Fibroblast of the aortic adventitia (primary cell): ENCODE measurements at places on chromosomes 3 and 15. TPM values are rescaled to one million over a fixed set of nuclear protein-coding genes. Genes with fewer than 3 reads are reported as not detected.

- DNase-seq, result no peak
Measured at GRCh38 chr15:25912035-25912434, 48.9 kb upstream of the ATP10A start.

Gene CPLX3
- total RNA-seq, result not detected in 2 replicates

Gene TMCC1
- total RNA-seq, result 11.2 and 16.9 TPM in 2 replicates

Gene LRRC28
- 10.4 and 28.0 TPM in 2 replicates for total RNA-seq

DNA sequence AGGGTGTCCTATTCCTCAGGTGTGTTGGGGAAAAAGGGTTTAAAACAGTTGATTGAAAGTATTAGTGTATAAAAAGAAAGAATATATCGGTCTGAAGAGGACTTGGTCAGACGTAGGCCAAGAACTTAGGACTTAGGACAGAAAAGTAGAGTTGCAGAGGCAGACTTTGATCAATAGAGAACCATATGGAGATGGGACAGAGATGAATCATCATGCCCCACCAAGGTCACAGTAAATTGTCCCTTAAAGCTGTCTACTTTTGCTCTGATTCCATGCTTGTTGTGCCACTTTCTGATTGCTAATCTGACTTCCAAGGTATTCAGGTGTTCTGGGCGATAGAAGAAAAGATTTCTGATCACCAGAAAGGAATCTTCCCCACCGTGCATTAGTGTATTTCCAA, 52.9 kb upstream of the ZDHHC23 start:
- DNase-seq, result no peak

Gene VWA5B2
- 0.72 TPM in 1 of 2 replicates, not detected in the other for total RNA-seq

Gene CIB2
- 2.3 and 4.3 TPM in 2 replicates for total RNA-seq

GRCh38 chr3:16886303-16886683, 1.5 kb downstream of the PLCL2 start:
- peak; percentile 59 for DNase-seq

- DNase-seq, result peak; percentile 70
Measured at GRCh38 chr3:23996095-23996524, 51.0 kb downstream of the NR1D2 start.

Gene ZDHHC23
- total RNA-seq, result 3.3 and 7.0 TPM in 2 replicates

DNA sequence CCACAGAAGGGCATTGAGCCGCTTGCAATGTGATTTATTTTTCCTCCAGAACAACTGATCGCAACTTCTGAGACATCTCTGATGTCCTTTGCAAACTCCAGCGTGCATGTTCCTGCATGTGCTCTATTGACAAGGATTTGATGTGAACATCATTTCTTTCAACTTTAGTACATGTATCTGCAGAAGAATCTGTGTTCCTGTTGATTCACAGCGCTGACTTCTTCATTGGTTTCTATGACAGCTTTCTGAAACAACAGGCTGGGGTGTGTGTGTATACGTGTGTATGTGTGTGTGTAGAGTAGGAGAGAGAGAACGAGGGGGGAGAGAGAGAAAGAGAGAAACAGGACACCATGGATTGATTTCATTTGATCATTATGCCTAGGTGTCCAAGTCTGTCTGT, 56.7 kb upstream of the CMTM8 start:
- DNase-seq, result no peak

Gene MEGF11
- total RNA-seq, result 0.36 TPM in 1 of 2 replicates, not detected in the other

GRCh38 chr3:187802928-187803259, 57.6 kb upstream of the BCL6 start:
- DNase-seq, result no peak

- peak; percentile 92 for DNase-seq
Measured at GRCh38 chr3:174440253-174440701, 418.9 kb upstream of the NAALADL2 start.

DNA sequence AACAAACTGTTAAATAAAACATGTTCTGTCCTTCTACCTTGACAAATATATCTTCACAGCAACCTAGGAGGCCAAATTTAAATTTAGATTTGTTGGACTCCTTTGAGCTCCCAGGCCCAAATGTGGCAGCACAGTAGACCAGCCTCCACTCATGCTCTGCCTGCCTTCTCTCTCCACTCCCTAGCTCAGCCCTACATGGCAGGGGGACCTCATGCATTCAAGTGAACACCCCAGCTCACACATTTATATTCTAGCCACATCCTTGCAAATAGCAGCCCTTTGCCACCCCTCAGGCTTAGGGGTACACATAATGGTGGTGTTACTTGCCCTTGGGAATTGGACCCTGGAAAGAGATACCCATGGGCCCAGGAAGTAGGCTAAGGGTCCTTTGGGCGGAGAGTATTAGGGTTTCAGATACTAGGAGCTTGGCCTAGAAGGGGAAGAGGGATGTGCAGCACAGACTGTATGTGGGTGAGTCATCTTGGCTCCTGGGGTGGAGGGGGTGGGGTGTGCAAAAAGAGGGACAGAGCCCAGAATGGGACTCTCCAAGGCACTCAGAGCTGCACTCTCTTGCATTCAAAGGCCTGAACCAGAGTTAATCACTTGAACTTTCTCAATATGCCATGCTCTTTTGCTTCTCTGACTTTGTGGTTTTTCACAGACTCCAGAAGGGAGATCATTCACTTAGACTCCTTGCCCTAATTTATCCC, 268.4 kb upstream of the ROPN1 start:
- DNase-seq, result peak; percentile 84

GRCh38 chr15:35705884-35706585, 160.1 kb upstream of the DPH6 start:
- DNase-seq, result peak; percentile 51

DNA sequence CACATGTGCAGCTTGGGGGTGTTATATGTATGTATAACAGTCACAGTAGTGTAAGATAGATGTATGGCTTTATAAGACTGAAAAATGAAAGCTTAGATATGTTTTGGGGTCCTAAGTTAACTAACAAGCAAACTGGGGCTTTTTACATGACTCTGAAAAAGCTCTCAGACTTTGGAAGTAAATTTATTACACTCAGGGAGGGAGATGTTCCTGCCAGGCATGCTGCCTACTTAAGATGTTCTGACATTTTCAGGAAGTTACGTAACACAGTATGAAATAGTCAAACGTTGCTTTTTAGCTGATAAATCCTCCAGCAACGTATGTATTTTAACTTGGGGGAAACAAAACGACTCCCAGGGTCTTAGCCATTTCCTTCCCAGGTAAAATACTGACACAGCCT, 1.7 kb upstream of the IFT57 start:
- DNase-seq, result peak; percentile 55

GRCh38 chr15:96186105-96186504, 144.4 kb upstream of the NR2F2 start:
- no peak for DNase-seq

DNA sequence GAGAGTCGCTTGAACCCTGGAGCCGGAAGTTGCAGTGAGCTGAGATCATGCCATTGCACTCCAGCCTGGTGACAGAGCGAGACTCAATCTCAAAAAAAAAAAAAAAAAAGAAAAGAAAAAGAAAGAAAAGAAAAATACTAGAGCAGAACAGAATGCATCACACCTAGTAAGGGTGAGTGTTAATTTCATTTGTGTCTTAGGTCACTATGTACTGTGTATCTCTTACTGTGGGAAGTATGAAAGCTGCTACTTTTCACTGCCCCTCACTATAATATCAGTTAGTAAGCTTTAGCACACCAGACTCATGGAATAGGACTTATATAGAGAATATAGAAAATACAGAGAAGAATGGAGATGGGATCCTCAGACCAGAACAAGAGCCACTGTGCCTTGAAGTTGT, 45.9 kb upstream of the RASA2 start:
- no peak for DNase-seq

- DNase-seq, result no peak
Measured at GRCh38 chr3:184832044-184832443, 20.1 kb downstream of the VPS8 start.

Gene CAPN3
- 1.6 and 2.5 TPM in 2 replicates for total RNA-seq

DNA sequence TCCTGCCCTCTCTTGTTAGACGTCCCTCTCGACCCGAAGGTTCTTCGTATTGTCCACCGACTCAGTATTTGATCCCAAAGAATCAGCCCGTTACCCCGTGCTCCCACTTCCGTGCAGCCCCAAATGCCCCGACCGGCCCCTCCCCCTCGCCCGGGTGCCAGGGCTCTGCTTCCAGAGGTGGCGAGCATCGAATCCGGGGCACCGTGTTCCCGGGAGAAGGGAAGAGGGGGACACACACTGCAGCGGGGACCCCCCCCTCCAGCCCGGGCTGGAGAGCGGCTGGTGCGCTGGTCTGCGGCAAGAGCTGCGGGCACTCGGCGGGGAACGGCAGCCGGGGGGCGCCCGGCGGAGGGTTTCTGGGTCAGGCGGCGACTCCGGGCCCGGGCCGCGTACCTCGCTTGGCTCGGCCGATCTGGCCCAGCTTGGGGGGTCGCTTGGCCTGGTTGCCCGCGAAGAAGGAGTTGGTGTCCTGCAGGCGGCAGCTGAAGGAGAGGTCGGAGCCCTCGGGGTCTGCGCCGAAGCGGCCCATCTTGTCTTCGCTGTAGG, 556 bp downstream of the CAMK2N2 start:
- no peak for DNase-seq

GRCh38 chr15:80501476-80501875, 97.3 kb downstream of the ARNT2 start:
- no peak for DNase-seq

DNA sequence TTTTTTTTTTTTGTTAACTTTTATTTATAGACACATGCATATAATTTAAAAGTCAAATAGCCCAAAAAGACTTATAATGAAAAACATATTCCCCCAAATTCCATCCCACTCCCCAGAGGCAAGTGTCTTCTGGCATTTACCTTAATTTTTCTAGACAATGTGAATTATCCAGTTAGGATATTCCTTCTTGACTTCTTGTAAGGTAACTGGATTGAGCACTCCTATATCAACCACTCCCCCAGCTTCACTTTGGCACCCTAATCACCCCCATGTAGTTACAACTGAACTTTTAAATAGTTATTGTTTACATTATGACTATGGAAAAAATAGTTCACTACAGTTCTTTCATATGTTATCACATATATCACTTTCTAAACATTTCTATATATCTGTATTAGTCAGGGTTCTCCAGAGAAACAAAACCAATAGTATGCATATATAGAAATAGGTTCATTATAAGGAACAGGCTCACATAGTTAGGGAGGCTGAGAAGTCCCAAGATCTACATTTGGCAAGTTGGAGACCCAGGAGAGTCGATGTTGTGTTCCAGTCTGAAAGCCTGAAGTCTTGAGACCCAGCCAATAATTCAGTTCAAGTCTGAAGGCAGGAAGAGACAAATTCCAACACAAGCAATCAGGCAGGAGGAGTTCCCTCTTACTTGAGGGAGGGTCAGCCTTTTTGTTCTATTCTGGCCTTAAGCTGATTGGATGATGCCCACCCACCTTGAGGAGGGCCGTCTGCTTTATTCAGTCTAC, 175.8 kb downstream of the THSD4 start:
- DNase-seq, result peak; percentile 60

Gene ULK3
- 15.1 and 17.7 TPM in 2 replicates for total RNA-seq

- DNase-seq, result peak; percentile 41
Measured at GRCh38 chr3:12325586-12326515, 37.0 kb downstream of the PPARG start.

DNA sequence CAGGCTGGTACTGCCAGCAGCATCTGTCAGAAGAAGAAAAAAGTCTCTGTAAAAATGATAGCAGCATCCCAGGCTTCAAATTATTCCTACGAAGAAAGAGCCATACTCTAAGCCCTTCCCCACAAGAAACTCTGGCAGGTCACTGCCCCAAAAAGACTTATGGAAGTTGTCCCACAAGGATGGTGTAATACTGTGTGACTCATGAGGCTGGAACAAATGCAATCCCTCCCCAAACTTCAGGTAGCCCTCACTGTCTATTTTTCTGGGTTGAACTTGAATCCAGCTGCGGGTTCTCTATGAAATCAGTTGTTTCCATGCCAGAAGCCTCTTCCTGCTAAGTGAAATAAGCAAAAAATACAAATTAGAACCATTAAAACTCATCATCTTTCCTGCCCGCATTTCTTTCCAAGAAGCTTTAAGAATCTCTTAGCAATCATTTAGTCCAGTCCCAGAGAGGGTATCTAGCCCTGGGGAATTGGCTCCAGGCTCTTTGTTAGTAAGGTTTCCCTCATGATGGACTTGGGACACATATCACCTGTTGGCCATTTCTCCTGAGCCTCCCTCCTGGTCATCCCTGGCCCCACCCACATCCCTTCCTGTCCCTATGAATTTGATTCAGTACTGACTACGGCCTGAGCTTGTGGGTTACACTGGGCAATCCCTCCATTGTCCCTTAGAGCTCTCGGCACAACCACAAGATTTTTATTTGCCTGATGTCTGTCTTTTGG, 51.7 kb downstream of the FAM174B start:
- DNase-seq, result peak; percentile 14

Gene SNX33
- 27.8 and 35.2 TPM in 2 replicates for total RNA-seq

- DNase-seq, result no peak
Measured at GRCh38 chr3:36891701-36892160, 53.1 kb downstream of the TRANK1 start.

DNA sequence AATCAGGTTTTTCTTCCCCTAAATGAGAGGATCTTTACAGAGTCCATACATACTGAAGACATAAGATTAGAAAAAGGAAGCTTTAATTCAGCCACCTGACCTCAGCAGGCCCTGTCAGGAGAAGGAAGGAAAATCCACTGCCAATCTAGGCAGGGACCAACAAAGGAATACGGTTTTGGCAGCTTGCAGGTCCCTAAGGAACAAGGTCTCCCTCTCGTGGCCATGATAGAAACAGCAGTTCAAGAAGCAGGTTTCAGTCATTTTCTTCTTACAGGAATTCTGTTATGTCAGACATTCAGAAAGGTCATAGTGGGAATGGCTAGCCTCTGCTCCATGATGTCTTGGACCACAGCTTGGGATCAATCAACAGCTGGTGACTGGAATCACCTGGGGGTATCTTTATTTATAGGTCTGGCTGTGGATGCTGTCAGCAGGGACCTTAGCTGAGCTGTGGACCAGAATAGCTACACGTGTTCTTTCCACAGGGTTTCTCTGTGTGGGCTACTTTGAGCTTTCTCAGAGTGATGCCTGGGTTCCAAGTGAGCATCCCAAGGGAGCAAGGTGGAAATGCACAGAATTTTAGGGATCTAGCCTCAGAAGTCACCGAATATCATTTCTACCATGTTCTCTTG, 9.4 kb upstream of the CMSS1 start:
- DNase-seq, result peak; percentile 86

DNA sequence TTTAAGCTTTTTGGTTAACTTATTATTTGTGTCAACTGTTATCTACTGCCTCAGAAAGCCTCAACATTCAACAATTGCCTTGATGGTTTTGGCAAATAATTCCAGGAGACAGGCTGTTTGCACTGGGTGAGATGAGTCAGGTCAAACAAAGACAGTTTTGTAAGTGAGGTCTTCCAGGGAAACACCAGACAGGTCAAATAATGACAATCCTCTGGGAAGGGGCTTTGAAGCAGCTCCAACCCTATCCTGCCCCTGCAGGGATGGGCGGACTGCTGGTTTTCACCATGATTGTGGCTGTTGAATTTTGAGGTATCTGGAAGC, 79.4 kb upstream of the PRR23E start:
- DNase-seq, result no peak

GRCh38 chr15:96232335-96232734, 98.2 kb upstream of the NR2F2 start:
- DNase-seq, result no peak

GRCh38 chr3:20185331-20185678, 701 bp downstream of the SGO1 start:
- DNase-seq, result peak; percentile 7

Gene GPR149
- not detected in 2 replicates for total RNA-seq

Gene SOX2
- not detected in 2 replicates for total RNA-seq
